Left lobe of liver (tissue), 2 donors: ENCODE measurements at places on chromosomes 1 and 21. TPM values are rescaled to one million over a fixed set of nuclear protein-coding genes. Genes with fewer than 3 reads are reported as not detected.

The HSD3B2 gene
- total RNA-seq: 0.83 TPM

The RCAN3 gene
- total RNA-seq: 2.9 TPM

The NUAK2 gene
- 1.7 TPM for total RNA-seq

The ATP1A2 gene
- 0.45 TPM for total RNA-seq

The AVPR1B gene
- total RNA-seq: not detected

The CLCN6 gene
- total RNA-seq: 10.8 TPM

The C4BPB gene
- 223 TPM for total RNA-seq

The OR2T33 gene
- total RNA-seq: not detected

The SGIP1 gene
- total RNA-seq: 0.30 TPM

The NUP210L gene
- total RNA-seq: 0.10 TPM

The SELL gene
- total RNA-seq: 1.9 TPM

The AMPD1 gene
- total RNA-seq: not detected

The RUNX3 gene
- total RNA-seq: 0.86 TPM

The CSF3R gene
- 4.3 TPM for total RNA-seq

The RPL11 gene
- total RNA-seq: 306 TPM

GRCh38 chr1:41493117-41493536 is 8.6 kb upstream of the EDN2 start:
- no peak for DNase-seq

- DNase-seq: peak; percentile 8
Measured at GRCh38 chr1:47937586-47938254, 59.5 kb downstream of the TRABD2B start.

GRCh38 chr1:47786316-47786715 is 210.9 kb downstream of the TRABD2B start:
- no peak for DNase-seq

DNA sequence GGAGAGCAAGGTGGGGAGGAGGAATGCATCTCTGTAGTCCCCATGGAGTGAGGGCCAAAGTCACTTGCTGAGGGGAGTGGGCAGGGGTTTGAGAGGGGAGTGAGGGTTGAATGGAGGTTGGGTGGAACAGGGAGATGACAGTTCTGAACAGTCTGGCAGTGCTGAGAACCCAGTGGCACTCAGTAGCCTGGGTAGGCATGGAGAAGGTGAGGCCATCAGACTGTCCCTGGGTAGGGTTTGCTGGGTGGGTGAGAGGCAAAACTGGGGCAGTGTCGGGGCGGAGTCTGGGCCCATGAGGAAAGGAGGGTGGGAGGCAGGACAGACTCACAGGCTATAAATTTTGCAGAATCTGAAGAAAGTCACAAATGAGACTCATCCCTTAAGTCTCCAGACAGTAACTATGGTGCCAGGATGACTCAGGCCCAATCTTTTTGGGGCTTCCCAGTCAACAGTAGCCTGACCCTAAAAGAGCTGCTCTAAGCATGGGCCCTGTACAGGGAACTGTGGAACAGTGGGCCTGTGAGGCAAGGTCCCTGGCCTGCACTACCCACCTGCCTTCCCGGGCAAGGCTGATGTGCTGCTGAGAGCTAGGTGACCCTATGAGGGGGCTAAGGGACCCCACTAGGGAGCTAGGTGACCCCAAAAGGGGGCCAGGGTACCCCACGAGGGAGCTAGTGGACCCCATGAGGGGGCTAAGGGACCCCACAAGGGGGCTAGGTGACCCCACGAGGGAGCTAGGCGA is 51.0 kb upstream of the DMRTB1 start:
- no peak for DNase-seq

GRCh38 chr1:227215863-227216510 is 102.3 kb downstream of the CDC42BPA start:
- no peak for DNase-seq

DNA sequence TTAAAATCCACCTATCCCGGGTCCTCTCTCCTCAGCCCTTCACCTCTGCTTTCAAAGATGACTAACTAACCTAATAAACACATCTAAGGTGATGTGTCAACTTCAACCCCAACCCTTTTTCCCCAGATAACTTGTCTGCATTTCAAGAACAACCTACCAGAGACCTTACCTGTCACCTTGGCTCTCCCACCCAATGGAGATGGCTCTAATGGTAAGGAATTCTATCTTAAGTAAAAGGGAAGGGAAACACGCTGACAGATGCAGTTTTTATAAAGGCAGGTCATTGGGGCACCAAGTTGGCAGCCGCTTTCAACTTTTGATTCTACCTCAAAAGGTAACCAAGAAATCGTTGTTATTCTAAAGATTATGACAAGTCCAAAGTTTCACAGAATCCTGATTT is 37.6 kb downstream of the MRPL39 start:
- no peak for DNase-seq

- DNase-seq: no peak
Measured at GRCh38 chr1:115466433-115466832, 128.4 kb upstream of the NGF start.

DNA sequence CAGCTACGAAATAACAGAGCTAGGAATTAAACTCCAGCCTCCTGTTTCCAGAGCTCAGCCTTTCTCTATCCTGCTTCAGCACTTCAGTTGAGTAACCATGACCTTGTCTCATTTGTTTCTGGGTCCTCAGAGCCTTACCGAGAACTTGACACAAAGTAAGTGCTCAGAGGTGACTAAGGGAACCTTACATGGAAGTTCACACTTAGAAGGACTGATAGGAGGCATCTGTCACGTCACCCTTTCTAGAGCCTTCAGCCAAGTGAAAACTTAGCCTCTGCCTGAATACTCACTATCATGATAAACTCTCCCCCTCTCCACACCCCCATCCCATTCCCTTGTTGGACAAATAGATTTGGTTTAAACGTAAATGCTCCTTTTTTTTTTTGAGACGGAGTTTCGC is 9.8 kb upstream of the LUZP1 start:
- DNase-seq: no peak

- no peak for DNase-seq
Measured at GRCh38 chr1:88133991-88134390, 550.1 kb upstream of the PKN2 start.

- no peak for DNase-seq
Measured at GRCh38 chr1:5980314-5981008, 11.8 kb downstream of the NPHP4 start.

GRCh38 chr1:86821956-86822355 is 92.0 kb downstream of the SELENOF start:
- DNase-seq: no peak

GRCh38 chr1:115429241-115429640 is 91.2 kb upstream of the NGF start:
- DNase-seq: no peak

DNA sequence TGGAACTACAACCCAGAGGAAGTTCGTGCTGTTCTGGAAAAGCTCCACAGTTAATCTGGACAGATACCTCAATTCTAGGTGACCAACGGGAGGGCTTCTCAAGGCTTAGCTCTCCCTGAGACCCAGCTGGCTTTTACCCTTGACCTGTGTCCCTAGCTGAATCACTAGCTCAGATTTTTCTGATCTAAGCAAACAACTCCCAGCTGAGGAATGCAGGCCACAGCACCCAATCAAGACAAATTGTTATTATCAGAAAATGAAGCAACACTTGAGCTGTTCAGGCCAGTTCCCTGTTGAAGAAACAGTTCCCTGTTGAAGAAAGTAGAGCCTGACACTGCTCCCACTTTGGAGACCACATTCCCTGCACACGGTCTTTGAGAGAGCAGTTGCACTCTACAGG is 16.0 kb downstream of the DIO1 start:
- DNase-seq: peak; percentile 26

DNA sequence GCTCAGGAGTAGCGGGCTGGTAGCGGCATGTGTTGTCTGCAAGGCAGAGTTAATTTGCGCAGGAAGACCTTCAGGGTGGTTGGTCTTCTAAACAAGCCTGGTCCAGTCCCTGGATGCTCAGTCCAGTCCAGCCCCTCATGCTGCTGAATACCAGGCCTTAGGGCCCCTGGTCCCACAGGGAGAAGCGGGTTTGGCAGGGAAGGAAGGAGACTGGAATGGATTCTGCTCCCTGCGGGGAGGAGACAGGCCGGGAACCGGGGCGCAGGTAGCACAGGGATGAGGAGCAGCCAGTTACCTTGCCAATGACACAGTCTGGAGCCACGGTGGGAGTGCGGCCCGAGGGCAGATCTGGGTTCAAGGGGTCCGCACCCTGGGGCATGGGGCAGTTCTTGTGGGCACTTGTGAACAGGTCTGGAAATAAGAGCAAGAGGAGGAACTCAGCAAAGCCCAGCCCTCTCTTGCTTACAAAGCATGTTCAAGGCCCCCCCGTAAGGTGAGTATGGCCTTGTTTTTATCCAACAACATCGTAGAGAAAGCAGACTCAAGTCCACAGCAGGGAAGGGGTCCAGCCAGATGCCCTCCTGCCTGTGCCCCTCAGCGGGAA is 10.1 kb downstream of the FAM131C start:
- no peak for DNase-seq

GRCh38 chr21:46412521-46413364 is 45.9 kb upstream of the DIP2A start:
- DNase-seq: no peak

GRCh38 chr1:228544021-228544850 is 57.1 kb downstream of the RNF187 start:
- no peak for DNase-seq

DNA sequence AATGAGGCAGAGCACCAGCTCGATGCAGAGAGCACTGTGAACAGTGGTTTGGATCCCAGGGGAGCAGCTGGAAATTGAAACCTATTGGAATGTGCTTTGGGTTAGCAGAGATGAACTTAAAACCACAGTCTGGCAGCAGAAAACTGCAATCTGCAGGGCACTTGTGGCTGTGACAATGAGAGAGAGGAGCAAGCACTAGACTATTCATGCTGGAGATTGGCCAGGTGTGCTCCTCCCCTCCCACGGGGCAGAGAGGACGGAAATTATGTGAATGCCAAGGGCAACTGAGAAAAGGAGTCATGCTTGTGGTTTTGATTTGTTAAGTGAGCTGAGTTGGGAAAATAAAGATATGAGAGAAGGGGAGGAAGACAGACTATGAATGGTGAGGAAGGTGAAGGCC is 38.1 kb downstream of the HSD3B2 start:
- DNase-seq: peak; percentile 67

DNA sequence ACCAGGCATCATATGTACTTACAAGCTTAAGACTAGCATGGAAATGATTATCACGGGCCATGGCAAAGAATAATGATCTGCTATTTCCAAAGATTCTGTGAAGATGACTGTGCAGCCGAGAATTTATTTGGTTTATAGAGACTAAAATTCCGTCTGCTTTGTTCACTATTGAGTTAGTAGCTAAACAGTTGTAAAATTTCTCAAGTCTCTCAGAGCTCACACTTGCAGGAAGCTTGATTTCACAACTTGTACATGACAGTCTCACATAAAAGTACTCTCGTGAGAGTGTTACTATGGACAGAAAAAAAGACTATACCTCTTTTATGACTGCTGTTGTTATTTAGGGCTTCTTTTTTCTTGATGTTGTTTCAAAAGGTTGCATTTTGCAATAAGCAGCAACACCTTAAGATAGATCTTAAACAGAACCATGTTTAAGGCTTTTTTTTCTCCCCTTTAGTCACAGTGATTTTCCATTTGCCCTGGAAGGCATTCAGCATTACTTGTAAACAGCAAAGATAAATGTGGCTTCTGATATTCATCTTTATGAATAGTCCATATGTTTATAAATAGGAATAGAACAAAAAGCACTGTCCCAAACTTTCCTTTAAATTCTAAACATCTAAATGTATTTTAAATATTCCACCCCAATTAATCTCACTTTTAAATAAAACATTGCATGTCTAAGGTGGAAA is 24.8 kb downstream of the ST6GALNAC5 start:
- no peak for DNase-seq

GRCh38 chr1:180791806-180792205 is 120.9 kb upstream of the KIAA1614 start:
- DNase-seq: no peak

- DNase-seq: no peak
Measured at GRCh38 chr1:165734906-165735305, 33.8 kb downstream of the TMCO1 start.

GRCh38 chr21:41780337-41781049 is 13.6 kb upstream of the RIPK4 start:
- DNase-seq: no peak

GRCh38 chr1:229448845-229449244 is 15.0 kb upstream of the ACTA1 start:
- no peak for DNase-seq

- peak; percentile 69 for DNase-seq
Measured at GRCh38 chr1:24206516-24207394, 19.7 kb upstream of the IFNLR1 start.

GRCh38 chr21:44972821-44973220 is 33.0 kb downstream of the SLX9 start:
- DNase-seq: no peak

DNA sequence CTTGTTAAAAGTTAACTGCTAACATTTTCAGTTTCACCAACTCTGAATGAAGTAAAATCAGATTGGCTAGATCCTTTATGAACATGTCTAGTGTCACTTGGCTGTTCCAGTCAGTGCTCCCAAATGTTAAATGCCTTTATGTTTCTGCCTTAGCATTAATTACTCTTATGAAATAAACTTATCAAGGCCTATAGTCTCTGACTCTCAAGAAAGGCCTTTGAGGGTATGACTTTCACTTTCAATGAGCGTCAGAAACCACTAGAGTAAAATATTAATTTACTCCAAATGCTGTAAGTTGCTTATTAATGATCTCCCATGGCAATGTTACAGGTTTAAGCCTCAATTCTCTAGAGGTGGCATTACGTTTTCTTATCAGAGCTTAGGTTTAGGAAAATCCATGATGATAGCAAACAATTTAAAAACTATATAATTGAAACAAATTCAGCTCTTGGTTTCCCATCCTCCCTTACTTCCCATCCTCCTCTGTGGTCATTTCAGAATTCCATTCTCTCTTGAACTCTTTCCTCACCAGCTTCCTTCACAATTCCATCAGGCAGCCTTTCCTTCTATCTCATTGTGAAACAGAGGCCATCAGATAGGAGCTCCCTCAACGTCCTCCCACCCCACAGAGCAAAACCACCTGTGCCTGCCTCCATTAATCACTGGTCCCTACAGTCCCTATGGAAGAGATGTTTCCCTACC is 108.6 kb upstream of the COP1 start:
- DNase-seq: no peak

DNA sequence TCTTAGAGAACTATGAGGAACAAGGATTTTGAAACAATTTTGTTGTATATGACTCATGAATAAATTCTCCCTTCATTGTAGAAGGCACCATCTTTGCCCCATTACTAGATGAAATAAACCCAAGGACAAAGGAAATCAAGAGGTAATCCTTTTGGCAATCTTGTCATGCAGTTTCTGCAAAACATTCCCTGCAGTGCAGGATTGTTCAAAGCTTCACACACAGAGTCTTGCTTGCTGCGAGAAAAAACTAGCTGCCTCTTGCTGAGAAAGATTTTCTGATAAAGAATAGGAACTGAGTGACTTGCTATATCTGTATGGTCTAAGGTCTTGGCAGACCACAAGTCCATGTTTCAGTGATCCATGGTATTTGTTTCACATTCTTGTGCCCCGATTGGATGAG is 657.4 kb upstream of the ADGRL4 start:
- DNase-seq: no peak

- no peak for DNase-seq
Measured at GRCh38 chr1:46575300-46575699, 23.9 kb upstream of the KNCN start.
